ENCODE measurements at places on chromosomes 2 and 18.

DNA sequence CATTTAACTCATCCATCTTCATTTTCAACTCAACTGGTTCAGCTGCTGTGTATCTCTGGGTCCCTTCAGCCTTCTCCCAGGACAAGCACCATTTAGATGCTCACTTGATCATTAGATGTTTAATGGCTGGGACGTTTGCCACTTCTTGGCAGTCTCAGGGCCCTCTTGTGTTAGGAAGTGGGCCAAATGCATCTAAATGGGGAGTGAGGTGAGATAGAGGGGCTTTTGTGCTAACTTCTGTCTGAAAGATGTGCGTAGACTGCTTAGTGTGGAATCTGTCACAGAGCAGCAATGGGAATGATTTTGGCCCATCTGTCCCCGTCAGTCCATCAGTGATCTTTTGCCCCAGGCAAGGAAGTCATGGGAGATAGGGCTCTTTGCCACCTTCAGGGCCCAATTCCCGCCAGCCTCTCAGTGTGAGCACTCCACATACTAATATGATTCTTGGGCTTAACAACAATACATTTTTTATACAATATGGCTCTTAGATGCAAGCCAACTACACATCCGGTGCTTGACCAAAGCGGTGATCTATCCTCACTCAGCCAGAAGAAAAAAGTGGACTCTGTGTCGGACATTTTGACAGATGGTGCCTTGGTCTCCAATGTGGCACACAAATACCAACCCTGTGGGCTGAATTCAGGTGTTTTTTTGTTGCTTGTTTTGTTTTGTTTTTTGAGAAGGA lies 95.7 kb upstream of the EPC2 start:
- no peaks in the 10 kb centered on the region for H3K36me3 ChIP-seq
- DNase-seq = no peak
- no peak overlapping the region for H3K27ac ChIP-seq
- no peak overlapping the region for H3K4me3 ChIP-seq
- no peaks in the 10 kb centered on the region for H3K27me3 ChIP-seq
- H3K4me1 ChIP-seq = no peaks in the 10 kb centered on the region

- peaks cover 25% of the 10 kb centered on the region for H3K4me1 ChIP-seq
- H3K36me3 ChIP-seq = peaks cover 32% of the 10 kb centered on the region
- H3K27ac ChIP-seq = no peak overlapping the region
- H3K4me3 ChIP-seq = no peak overlapping the region
- H3K27me3 ChIP-seq = no peaks in the 10 kb centered on the region
Measured at GRCh38 chr2:66565291-66565690, 130.4 kb downstream of the MEIS1 start.

DNA sequence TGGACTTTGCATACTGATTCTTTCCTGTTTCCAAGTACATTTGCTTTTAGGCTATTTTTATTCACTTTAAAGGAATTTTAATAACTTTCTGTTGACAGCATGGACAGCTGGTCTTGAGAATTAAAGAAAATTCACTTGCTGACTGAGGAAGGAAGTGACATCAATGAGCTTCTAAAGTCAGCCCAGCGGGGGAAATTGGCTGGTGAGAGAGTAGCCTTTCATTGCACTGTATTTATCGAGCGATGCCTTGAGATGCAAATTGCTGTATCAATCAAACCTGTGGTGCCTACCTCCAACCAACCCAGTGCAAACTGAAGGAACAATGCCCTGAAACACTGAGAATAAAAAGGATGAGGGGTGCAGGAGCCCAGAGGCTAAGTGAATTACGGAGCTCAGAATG lies 91.4 kb upstream of the AQP4 start:
- no peaks in the 10 kb centered on the region for H3K27me3 ChIP-seq
- no peaks in the 10 kb centered on the region for H3K36me3 ChIP-seq
- no peaks in the 10 kb centered on the region for H3K4me1 ChIP-seq
- H3K27ac ChIP-seq = no peak overlapping the region
- no peak for DNase-seq

- no peak overlapping the region for H3K27ac ChIP-seq
- H3K36me3 ChIP-seq = no peaks in the 10 kb centered on the region
- no peak overlapping the region for H3K4me3 ChIP-seq
- H3K4me1 ChIP-seq = no peaks in the 10 kb centered on the region
Measured at GRCh38 chr18:31586616-31587015, 5.1 kb upstream of the TTR start.
